Muscle of arm (tissue), 14 donors: ENCODE measurements at places on chromosomes 7 and 10.
A peak's percentile ranks its signal among the peaks of the same experiment; 100 is the strongest.

DNA sequence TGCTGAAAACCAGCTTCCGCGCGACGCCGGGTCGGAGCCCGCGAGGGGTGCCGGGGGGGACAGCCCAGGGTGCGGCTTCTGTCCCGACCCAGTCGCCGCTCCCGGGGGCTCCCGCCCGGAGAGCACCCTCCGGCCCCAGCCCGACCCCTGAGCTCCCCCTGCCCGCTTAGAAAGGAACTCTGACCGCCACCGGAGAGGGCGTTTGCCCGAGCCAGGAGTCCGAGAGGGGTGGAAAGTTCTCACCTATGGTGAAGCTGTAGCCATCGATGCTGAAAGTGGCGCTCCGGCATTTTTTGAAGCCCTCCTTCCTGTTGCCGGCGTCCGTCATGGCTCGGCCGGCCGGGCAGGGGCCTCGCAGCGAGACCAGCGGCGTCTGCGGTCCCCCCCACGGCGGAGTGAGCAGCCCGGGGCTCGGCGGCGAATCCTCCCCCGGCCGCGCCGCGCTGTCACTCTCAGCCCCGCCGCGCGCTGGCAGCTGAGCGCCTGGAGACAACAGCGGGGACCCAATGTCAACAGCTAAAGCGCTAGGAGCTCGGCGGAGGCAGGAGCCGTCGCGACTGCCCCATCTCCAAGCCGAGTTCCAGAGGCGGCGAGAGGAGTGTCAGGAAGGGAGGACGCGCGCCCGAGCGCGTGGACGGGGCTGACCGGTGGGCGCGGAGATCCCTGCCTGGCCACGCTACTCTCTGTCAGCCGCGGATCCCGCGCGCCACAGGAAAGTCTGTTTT is 191.6 kb downstream of the LSM5 start:
- no peak for DNase-seq

- DNase-seq, result no peak
Measured at GRCh38 chr7:33076737-33077136, 14.2 kb upstream of the NT5C3A start.

DNA sequence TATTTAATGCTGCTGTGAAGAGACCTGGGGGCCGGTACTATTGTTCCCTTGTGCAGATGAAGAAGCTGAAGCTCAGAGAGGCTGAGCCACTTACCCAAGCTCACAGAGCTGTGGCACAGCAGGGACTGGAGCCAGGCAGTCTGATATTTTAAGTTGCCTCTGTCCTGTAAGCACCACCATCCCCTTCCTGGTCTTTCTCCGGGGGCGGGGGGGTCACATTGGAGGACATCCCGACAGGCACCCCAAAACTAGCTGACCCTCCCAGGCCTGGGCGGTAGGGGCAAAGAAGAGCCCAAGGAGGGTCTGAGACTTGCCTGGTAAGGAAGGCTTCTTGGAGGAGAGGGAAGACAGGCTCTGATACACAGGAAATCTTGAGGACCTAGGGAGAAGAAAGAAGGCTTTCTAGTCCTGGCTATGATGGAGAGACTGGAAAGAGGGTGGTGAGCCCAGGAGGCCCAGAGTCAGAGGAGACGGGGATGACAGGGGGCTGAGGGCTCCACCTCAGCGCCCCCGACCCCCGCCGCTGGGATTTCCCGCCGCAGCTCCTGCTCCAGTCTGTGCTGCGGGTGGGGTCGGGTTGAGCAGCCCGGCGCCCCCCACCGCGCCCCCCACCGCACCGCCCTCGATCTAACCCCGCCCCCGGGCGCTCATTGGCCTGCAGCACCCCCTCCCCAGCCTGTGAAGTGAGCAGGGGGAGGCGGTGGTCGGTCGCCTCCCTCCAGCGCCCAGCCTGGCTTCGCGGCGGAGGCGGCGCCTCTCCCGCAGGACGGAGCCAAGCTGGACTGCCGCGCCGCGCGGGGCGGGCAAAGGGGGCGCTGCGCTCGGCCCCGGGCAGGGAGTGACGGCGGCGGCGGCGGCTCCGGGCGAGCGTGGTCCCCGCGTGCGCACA is at the start of gene ADCYAP1R1:
Gene ADCYAP1R1 (plus strand): TSS at position 711 of the 889 bp plus-strand sequence. CDS start 10,957 bp downstream, outside the sequence.
- DNase-seq, result peak; percentile 52

GRCh38 chr7:605661-606450 is 86.2 kb upstream of the PDGFA start:
- DNase-seq, result no peak

GRCh38 chr10:72981882-72982529 is 27.4 kb upstream of the PLA2G12B start:
- no peak for DNase-seq

DNA sequence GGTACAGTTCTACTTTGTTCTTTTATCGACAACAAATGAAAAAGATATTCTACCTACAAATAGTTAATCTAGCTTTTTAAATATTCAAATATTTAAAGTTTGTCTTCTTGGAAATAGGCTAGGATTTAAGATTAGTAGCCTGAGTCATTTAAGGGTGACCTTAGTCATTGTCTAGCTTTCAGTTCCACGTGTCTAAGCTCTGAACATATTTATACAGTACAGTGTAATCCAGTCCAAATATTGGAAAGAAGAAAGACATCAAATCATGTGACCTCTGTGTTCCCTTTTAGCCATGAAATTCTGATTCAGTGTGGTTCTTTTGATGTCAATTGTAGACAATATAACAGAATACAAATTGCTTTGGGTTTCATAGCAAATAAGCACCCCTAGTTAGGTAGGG is 121.1 kb downstream of the MALRD1 start:
- no peak for DNase-seq

DNA sequence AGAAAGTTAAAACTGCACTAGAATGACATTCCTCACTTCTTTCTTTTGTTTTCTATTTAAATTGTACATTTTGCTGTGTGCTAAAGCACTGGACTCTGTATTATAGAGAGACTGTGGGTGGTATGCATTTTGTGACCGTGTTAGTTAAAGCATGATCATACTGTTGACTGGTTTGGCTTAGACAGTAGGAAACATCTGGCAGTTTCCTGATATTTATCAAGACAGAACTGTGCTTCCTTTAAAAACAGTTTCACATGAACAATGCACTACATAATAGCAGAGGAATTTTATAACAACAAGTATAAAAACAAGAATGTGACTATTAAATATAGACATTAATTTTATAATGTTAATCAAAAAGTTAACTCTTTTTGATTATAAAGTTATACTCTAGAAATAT is 23.1 kb downstream of the GNG11 start:
- DNase-seq, result no peak

GRCh38 chr7:29091715-29092114 is 54.6 kb downstream of the CPVL start:
- no peak for DNase-seq

DNA sequence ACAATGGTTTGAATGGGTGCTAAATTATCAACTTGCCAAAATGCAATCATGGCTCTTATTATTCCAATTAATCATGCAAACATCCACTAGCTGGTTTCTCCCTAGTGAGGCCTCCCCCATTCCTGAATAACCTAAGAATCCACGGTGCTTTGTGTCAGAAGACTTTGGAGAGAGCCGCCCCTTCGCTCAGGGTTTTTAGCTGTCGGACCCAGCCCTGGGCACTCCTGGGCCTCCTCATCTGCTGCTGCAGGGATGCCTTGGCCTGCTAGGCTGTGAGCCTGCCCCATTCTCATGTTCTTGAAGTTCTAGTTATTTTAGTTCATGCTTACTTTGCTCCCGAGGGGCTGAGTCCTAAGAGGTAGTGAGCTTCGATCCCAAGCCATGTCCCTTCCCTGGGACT is 34.1 kb upstream of the SFRP5 start:
- no peak for DNase-seq

- DNase-seq, result no peak
Measured at GRCh38 chr7:35993676-35994606, 159.1 kb upstream of the EEPD1 start.

- no peak for DNase-seq
Measured at GRCh38 chr7:82172017-82172416, 271.6 kb downstream of the CACNA2D1 start.

DNA sequence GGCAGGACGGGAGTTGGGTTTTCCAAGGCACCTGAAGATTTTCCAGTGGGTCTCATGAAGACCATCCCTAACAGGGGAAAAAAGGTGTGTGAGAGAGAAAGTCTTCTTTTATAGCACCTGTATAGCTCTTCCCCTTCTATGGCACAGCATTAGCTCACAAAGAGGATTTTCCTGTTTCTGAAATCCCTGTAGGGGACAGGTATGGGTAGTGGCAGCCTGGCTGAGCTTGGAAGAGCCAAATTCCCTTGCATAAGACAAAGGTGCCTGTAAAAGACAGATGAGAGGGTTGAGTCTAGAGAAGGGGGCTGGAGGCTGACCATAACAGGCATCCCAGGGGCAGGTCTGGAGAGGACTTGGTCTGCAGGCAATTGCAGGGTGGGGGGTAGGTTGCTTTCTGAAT is 63.7 kb downstream of the COL13A1 start:
- no peak for DNase-seq

DNA sequence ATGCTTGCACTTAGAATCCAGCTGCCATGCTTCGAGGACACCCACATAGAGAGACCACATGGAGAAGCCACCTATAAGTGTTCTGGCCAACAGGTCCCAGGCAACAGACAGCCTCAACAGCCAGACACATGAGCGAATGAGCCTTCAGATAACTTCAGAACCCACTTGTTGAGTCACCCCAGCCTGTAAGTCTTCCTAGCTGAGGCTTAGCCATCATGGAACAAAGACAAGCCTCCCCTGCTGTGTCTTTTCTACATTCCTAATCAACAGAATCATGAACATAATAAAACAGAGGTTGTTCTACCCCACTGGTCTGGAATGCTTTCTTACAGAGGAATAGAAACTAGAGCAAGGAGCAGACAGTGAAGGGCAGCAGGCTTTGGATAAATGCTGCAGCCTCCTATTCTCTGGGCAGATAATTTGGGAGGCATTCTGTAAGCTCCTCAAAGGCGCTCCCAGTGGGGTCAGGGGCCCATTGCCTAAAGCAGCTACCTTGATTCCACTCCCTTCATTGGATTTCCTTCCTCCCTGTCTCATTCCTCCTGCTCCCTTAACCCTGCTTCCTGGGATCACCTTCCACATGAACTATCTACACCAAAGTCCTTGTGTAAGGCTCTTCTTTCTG is 4.6 kb downstream of the TLL2 start:
- no peak for DNase-seq

GRCh38 chr7:22200777-22201176 is 156.2 kb downstream of the RAPGEF5 start:
- no peak for DNase-seq

- no peak for DNase-seq
Measured at GRCh38 chr7:99137411-99138180, 6.3 kb downstream of the SMURF1 start.

GRCh38 chr7:22676385-22676784 is 50.6 kb upstream of the IL6 start:
- DNase-seq, result no peak

GRCh38 chr10:97490592-97490991 is 7.6 kb downstream of the MMS19 start:
- DNase-seq, result no peak

GRCh38 chr10:121624836-121625486 is 26.7 kb upstream of the FGFR2 start:
- no peak for DNase-seq
